Ovary (tissue), 10 donors: ENCODE measurements at places on chromosomes 13 and 19. TPM values are rescaled to one million over a fixed set of nuclear protein-coding genes. Genes with fewer than 3 reads are reported as not detected.

GRCh38 chr19:438416-438958 is 22.3 kb downstream of the SHC2 start:
- no peak for DNase-seq

- DNase-seq, result no peak
These were observed 40.0 kb upstream of the F7 start for GRCh38 chr13:113065406-113066141.

DNA sequence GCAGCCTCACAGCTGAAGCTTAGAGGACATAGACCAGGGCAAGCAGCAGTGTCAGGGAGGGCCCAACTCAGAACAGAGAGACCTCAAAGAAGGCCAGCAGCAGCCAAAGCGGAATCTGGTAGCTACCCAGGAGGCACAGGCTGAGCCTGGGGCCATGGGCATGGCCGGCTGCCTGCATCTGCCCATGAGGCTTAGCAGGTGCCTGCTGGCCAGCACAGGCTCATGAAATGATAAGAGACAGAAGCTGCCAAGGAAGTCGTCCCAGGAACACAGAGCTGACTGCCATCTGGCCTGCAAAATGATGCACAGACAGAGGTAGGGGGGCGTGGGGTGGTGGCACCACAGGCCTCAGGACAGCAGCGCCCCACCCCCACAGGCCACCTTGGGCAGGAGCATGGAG is 29.2 kb downstream of the TUBA3C start:
- DNase-seq, result no peak

DNA sequence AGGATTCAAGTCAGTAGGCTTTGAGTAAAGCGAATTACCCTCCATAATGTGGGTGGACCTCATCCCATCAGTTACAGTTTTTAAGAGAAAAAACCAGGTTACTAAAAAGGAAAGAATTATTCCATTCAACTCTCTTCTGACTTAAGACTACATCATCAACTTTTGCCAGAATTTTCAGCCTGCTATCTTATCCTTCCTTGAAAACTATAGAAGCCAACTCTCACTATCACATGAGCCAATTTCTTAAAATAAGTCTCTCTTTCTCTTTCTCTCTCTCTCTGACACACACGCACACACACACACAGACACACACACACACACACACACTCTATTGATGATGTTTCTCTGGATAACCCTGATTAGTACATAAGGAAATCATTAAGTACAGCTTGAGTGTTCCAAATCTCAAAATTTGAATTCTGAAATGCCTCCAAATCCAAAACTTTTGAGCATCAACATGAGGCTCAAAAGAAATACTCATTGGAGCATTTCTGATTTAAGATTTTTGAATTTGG is 217.0 kb upstream of the PRR20A start:
- DNase-seq, result no peak

DNA sequence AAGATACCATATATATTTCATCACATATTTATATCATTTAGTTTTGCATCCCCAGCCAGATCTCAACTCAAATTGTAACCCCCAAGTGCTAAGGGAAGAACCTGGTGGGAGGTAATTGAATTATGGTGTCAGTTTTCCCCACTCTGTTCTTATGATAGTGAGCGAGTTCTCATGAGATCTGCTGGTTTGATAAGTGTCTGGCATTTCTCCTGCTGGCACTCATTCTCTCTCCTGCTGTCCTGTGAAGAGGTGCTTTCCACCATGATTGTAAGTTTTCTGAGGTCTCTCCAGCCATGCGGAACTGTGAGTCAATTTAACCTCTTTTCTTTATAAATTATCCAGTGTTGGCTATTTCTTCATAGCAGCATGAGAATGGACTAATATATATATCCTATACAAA is 462.5 kb upstream of the SLITRK5 start:
- no peak for DNase-seq

The LRRC63 gene
- 0.22 TPM for total RNA-seq

GRCh38 chr13:37313372-37313771 is 207.9 kb upstream of the CSNK1A1L start:
- DNase-seq, result no peak

The PSG2 gene
- not detected for total RNA-seq

GRCh38 chr13:32247887-32248286 is 67.3 kb downstream of the ZAR1L start:
- DNase-seq, result no peak

The RNF17 gene
- not detected for total RNA-seq

DNA sequence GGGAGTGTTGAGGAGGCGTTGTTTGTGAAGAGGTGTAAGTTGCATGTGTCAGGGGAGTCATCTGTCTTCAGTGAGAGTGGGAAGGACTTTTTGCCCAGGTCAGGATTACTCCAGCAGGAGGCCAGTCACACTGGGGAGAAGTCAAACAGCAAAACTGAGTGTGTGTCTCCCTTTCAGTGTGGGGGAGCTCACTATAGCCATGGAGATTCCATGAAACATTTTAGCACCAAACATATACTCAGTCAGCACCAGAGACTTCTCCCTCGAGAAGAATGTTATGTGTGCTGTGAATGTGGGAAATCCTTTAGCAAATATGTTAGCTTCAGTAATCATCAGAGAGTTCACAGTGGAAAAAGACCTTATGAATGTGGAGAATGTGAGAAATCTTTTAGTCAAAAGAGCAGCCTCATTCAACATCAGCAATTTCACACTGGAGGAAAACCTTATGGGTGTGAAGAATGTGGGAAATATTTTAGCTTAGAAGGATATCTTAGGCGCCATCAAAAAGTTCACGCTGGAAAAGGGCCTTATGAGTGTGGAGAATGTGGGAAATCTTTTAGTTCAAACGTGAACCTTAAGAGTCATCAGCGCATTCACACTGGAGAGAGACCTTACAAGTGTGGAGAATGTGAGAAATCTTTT is 8.4 kb upstream of the ZNF587 start:
- DNase-seq, result no peak

The MBD3L3 gene
- not detected for total RNA-seq

DNA sequence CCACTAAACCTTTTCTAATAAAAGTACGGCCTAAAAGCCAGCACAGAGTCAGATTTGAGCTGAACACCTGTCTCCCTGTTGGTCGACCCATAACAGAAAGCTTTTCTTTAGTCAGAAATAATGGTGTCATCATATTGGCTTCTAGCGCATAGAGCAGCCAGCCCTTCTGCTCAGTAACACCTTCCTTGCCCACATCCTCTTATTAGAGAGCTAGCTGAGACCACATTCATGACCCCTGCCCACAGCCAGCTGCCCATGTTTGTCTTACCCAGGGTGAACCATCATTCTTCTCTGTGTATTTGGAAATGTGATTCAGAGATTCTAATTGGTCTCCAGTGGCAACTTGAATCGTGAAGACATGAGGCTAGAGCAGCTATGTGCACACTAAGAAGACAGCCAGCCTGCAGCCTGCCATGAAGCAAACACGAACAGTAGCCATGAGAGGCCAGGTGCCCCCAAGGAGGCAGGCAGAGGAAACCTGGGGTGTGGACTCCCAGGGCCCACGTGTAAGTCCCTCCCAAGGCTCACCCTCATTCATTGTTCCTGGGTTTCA is 82.3 kb upstream of the PDCD5 start:
- no peak for DNase-seq

DNA sequence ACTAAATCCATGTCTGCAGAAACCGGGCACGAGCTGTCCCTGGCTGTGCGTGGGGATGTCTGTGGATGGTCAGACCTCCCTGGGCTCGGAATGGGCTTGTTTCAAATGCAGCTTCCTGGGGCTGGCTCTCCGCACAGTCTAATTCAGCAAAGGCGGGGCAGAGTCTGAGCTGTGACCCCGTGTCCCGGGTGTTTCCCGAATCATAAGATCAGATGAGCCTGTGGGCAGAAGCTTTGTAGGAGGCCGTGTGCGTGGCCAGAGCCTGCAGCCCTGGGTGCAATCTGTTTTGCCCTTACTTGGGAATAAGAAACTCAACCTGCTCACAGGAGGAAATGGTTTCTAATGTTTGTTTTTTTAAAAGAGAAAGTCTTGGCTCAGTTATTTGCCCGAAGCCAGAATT is 13.9 kb upstream of the GNA11 start:
- DNase-seq, result peak; percentile 29

The SOX1 gene
- not detected for total RNA-seq

- DNase-seq, result no peak
These were observed 7.0 kb downstream of the LPAR6 start for GRCh38 chr13:48405875-48406274.

DNA sequence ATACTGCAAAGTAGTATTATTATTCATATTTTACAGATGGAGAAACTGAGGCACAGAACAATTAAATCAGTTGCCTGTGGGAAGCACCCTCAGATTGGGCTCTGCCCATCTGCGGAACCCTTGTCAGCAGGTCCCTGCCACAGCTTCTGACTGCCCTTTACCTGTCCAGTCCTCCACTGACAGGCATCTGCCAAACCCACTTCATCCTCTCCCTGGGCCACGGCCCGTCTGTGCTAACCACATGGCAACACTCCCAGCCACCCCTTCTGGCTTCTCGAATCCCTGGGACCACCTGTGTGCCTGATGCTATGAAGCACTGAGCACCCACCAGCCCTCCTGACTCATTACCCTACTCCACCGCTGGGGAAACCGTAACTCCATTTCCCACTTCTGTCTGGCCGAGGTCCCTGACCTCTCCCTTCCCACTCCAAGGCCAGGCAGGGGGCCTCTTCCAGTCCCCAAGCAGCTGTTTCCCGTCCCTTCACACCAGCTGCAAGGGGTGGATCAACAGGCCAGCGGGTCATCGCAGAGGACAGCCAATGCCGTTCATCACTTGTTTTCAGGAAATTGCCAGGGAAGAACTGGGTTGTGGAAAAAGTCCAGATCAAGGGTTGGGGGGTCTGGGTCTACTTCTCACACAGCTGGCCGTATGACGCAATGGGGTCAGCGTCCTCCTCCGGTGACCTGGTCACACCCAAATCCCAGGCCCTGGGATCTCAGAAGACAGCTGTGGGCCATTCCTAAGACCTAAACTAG is 2.5 kb downstream of the KANK3 start:
- DNase-seq, result no peak

DNA sequence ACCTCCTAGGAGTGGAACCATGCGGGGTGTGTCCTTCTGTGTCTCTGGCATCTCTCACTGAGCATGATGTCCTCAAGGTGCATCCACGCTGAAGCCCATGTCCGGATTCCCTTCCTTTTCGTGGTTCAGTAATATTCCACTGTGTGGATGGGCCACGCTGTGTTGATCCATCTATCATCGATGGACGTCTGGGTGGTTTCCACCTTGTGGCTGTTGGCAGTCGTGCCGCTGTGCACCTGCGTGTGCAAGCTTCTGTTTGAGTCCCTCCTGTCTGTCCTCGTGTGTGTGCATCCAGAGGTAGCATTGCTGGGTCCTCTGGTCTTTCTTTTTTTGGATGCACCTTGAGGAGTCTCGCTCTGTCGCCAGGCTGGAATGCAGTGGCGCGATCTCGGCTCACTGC is 11.2 kb upstream of the GNA15 start:
- no peak for DNase-seq

DNA sequence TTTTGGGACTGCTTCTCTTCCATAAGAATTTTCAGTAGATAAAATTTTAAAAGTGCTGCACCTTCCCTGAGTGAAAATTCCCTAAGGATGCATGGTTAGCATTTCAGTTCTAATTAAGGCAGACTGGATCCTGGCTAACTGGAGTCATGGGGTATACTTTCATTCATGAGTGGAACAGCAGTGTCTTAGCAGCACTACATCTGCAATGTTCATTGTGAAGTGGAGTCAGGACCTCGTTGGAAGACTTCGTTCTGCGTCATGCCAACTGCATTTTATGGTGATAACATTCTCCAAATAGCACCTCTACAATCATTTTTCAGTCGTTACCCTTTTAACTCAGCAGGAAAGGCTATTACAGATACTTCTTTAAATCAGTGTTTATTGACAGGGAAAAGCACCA is 25.5 kb downstream of the PHF11 start:
- no peak for DNase-seq

The KIR2DL1 gene
- not detected for total RNA-seq

GRCh38 chr13:45320876-45321629 is 19.9 kb downstream of the TPT1 start:
- no peak for DNase-seq

The HCST gene
- total RNA-seq, result 3.8 TPM
